ENCODE measurements at places on chromosomes 7 and 10.

- no peak for DNase-seq
These were observed 17.0 kb downstream of the CDK14 start for GRCh38 chr7:90613088-90613498.

DNA sequence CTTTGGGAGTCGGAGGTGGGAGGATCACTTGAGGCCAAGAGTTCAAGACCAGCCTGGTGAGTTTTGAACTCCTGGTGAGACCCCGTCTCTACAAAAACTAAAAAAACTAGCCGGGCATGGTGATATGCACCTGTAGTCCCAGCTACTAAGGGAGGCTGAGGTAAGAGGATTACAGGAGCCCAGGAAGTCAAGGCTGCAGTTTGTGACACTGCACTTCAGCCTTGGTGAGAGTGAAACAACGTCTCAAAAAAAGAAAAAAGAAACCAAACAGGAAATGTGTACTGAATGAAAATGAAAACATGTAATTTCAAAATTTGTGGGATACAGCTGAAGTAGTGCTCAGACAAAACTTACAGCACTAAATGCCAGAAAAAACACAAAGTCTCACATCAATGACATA, 7.6 kb downstream of the ARHGAP12 start:
- no peak for DNase-seq

- DNase-seq = no peak
These were observed 64.0 kb downstream of the CTBP2 start for GRCh38 chr10:125096371-125096770.

DNA sequence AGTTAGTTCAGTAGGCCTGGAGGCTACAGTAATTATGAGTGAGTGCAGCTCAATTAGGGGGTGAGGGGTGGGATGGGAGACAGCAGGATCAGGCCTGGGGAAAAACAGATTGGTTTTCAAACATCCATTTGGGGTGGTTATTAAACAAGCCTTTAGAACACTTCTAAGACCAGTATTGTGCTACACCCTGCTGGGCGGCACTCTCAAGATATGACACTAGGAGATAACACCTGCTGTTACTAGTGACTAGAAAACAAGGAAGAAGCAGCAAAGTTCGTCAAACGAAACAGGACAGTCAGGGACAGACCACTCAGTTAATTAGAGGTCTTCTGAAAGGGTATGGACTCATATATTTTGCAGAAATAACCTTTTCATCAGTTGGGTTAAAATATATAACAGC, 353.6 kb downstream of the PTEN start:
- no peak for DNase-seq

- no peak for DNase-seq
These were observed 32.6 kb upstream of the AGMO start for GRCh38 chr7:15594461-15594860.
